ENCODE measurements at places on chromosomes 4 and X.

GRCh38 chr4:169593050-169593560 lies 19.3 kb downstream of the NEK1 start:
- no peak for DNase-seq

- no peak for DNase-seq
These were observed 62.9 kb upstream of the FMR1 start for GRCh38 chrX:147848543-147849443.

GRCh38 chr4:64727960-64728359 lies 318.7 kb upstream of the TECRL start:
- no peak for DNase-seq

GRCh38 chr4:122901247-122902010 lies 21.0 kb downstream of the NUDT6 start:
- no peak for DNase-seq

GRCh38 chr4:20652226-20652885 lies 47.9 kb upstream of the PACRGL start:
- no peak for DNase-seq

- no peak for DNase-seq
These were observed 52.2 kb upstream of the TLR3 start for GRCh38 chr4:186016796-186017195.

GRCh38 chrX:109855501-109855900 lies 122.4 kb upstream of the ACSL4 start:
- DNase-seq = no peak

DNA sequence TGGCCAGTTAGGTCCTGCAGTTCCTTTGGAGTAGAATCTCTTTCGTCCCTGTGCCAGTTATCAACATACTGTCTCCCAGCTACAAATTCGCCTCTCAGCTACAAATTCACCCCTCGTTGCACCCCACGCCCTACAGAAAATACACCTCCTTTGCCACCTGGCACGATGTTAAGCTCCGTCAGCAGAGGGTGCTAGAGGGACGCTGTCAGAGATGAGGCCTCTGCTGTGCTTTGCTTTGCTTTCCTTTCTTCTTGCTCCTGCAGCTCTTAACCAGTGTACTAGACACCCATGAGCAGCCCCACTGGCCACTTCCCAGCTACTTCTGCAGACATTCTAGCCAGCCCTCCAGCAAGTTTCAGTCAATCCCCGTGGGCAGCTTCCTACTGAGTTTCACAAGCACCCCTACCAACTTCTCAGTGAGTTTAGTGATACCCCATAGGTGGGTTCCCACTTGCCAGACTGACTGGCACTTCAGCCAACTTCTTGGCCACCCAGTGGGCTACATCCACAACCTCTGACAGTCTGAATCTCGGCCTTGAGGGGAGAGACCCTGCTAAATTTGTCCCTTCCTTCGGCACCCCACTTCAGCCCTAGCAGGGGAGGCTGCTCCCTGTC lies 21.8 kb downstream of the HAUS3 start:
- peak; percentile 84 for DNase-seq
